Islet precursor cell (in vitro differentiated cells): ENCODE measurements at places on chromosomes 3 and 15.

DNA sequence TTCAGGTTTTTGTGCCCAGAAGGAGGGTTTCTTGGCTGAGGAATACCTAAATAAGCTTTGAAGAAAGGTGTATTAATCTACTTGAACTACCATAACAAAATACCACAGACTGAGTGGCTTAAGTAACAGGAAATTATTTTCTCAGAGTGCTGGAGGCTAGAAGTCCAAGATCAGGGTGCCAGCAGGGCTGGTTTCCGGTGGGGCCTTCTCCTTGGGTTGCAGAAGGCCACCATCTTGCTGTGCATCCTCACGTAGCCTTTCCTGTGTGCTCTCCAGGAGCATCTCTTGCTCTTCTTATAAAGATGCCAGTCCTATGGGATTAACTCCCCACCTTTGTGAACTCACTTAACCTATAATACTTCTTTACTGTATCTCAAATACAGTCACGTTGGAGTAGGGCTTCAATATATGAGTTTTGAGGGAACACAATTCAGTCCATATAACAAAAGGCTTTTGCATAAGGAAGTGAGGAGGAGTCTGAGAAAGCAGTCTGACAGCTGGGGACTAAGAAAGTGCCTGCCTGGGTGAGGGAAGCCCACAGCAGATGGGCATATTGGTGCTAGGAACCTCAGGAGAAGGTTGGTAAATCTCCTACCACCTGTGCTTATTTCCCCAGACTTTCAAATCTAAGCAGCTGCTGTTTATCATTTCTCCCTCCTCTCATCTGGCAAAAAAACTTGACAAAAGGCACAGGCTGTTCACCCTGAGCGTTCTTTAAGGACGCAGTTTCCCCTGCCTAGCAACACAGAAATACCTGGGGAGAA, 89.6 kb upstream of the CBLB start:
- no peak for DNase-seq

DNA sequence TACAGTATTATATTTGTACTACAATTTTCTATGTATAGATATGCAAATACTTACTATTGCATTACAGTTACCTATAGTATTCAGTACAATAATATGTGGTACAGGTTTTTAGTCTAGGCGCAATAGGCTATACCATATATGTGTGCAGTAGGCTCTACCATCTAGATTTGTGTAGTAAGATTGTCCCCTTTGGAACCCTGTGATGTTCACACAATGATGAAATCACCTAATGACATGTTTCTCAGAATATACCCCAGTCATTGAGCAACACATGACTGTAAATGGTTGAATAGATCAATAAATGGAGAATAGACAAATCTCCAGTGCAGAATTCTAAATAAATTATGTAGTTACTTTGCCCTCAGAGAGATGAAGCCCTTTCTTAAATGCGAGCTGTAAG, 17.6 kb upstream of the TMC3 start:
- DNase-seq, result no peak

- no peak for DNase-seq
Measured at GRCh38 chr15:59400103-59400813, 27.6 kb upstream of the MYO1E start.

GRCh38 chr3:57059411-57059810, 1.1 kb upstream of the SPATA12 start:
- DNase-seq, result peak; percentile 74

DNA sequence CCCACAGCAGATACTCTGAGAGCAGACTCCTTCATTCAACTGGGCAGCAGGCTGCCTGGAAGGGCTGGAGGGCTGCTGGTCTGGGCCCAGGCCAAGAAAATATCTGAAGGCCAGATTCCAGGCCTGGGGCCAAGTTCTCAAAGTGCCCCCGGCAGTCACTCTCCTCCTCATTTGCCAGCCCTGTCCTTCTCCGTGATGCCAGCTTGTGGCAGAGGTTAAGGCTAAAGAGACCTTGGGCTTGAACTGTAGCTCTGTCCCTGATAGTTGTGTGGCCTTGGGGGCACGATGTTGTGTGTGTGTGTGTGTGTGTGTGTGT, 39.0 kb downstream of the FAM3D start:
- no peak for DNase-seq

DNA sequence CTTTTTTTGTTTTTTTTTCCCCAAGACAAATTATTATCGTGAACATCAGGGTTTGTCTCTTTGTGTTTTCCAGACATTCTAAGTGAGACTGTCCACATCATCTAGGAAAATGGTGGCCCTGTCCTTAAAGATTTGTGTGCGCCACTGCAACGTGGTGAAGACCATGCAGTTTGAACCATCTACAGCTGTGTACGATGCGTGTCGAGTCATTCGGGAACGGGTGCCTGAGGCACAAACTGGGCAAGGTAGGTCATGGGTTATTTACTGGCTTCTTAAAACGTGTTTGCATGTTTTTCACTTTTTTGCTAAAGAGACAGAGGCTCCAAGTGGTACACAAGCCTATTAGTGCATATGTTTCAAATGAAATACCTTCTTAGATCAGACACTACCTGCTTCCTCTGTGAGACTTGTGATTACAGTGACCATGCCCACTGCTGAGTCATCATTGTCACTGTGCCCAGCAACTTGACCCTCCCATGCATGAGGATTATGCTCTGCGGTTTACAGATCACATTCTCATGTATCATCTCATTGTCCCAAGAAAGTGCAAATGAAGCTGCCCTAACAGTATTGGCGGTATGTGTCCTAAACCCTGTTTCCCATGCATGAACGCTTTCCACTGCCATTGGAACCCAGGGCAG, 395.2 kb upstream of the TPM1 start:
- no peak for DNase-seq

DNA sequence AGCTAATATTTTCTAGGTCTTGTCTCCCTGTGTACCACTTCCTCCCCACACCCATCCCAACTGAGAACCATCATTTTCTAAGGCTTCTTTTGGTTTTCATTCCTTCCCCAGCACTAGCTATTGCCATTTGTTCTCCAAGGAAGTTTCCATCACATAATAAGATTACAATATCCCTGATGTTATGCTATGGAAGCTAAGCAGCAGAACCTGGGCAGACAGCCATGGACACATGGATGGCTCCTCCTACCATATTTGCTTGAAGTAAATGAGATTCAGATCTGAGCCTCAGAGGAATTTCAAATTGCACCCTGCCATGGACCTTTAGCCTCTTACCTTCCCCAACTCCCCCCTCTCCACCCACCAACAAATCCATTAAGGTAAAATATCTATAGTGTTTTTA, 31.5 kb downstream of the GASK1A start:
- DNase-seq, result no peak

DNA sequence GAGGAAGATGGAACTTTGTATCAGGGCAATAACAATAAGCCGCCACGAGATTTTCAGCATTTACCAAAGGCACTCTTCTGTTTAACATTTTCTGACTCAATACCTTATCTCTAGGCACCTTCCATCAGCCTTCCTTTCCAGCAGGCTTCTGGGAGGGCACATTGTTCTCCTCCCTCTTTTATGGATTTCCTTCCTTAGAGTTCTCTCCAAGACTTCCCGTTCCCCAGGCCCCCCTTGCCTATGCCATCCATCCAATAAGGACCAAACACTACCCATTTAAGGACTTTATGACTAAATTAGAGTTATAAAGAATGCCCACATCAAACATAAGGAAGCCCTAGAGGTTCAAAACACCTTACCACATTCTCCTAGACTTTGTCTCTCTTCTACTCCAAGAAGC, 71.0 kb upstream of the ACP3 start:
- no peak for DNase-seq

DNA sequence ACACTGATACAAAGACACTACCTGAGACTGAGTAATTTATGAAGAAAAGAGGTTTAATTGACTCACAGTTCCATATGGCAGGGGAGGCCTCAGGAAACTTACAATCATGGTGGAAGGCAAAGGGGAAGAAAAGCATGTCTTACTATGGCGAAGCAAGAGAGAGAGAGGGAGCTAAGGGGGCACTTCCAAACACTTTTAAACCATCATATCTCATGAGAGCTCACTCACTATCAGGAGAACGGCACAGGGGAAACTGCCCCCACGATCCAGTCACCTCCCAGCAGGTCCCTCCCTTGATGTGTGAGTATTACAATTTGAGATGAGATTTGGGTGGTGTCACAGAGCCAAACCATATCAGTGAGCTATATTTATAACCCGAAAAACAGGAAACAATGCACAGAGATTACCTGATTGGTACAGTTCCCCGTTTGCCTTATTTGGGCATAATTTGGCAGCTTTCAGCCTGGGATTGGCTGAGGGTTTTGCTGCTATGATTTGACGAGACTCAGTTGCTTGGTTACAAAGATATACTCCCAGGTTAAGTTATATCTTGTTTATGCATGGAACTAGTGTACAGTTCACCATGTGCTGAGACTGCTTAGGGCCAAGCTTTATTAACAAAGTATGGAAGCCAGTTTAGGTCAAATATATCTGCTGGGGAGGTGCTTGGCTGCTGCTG, 184.2 kb downstream of the NR2F2 start:
- DNase-seq, result no peak

- DNase-seq, result no peak
Measured at GRCh38 chr15:89976246-89976600, 24.9 kb upstream of the ZNF710 start.

DNA sequence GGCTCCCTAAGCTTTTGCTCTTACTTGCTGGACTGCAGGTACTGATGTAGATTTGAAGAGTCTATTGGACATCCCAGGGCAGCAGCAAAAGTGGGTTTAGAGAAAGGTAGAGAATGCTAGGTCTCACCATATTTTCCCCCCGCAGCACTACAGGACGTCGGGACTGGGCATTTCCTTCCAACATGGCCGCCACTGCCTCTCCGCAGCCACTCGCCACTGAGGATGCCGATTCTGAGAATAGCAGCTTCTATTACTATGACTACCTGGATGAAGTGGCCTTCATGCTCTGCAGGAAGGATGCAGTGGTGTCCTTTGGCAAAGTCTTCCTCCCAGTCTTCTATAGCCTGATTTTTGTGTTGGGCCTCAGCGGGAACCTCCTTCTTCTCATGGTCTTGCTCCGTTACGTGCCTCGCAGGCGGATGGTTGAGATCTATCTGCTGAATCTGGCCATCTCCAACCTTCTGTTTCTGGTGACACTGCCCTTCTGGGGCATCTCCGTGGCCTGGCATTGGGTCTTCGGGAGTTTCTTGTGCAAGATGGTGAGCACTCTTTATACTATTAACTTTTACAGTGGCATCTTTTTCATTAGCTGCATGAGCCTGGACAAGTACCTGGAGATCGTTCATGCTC, 11.2 kb downstream of the CYP8B1 start:
- DNase-seq, result peak; percentile 20

DNA sequence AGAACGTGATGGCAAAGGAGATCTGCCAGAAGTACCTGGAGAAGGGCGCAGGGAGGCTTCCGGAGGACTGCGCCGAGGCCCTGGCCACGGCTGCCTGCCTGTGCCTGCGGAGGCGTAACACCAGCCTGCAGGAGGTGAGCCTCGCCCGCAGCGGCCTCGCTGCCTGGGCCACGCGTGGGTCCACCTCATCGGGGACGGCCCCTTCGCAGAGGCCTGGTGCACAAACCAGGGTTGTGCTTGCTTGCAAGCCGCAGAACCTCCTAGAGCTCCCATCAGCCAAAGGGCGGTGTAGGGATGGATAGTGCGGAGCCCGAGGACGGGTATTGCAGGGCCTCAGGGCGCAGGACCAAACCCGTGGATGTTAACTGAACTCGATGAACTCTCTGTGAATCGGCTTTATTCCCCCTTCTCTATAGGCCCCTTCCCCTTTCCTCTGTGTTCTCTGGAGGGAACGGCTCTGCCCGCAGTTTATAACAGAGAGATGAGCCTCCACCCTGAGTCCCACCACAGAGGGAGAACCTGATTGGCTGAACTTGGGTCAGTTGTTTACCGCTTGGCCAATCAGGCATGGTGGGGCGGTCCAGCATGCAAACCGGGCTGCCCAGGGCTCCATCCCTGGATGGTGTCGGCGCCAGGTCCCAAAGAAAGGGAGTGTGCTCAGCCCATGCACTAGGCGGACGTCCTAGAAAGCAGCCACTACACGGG, 13.6 kb upstream of the TATDN2 start:
- DNase-seq, result no peak

- DNase-seq, result peak; percentile 77
Measured at GRCh38 chr15:80844011-80844732, 65.0 kb downstream of the CEMIP start.

DNA sequence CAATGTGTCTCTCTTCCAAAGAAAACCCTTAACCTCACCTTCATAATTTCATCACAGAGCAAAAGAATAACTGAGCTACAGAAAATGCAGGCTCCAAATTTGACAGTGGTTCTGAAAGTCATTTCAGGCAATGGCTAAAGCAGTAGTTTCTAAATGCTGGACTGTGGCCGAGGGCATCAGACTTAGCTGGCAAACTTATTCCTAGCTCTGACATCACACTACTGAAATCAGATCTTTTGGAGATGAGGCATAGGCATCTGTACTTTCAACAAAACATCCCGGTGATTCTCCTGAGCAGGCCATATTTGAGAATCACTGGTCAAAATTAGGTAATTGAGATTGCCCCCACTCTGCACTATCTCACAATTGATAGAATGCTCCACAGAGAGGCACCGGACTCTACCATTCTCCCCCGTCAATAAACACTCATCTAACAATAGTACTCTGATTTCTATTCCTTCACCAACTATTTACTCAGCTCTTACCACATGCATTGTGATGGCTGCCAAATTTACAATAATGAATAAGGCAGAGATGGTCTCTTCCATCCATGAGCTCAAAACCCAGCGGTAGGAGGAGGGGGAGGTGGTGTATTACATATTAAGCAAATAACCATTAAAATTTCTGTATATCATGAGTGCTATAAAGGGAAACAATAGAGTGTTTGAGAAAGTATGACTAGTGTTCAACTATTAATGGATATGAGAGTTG, 57.3 kb upstream of the SPRED1 start:
- no peak for DNase-seq

GRCh38 chr3:79521221-79521848, 246.5 kb downstream of the ROBO1 start:
- DNase-seq, result no peak

- no peak for DNase-seq
Measured at GRCh38 chr15:88645171-88646087, 6.6 kb downstream of the ISG20 start.

DNA sequence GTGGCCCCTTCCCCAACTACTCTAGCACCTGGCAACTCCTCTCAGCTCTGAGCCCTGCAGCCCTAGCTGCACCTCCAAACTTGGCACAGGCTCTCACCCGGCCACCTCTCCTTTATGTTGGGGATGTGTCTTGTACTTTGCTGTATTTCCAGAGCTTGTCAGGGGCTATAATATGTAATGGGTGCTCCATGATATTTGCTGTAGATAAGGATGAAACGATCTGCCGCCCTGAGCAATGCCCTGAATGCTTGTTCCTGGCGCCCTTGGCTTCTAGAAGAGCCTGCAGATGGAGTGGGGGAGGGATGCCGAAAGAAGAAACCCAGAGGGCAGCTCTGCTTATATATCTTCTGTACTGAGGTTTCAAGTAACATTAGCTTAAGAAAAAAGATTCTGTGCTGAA, 35.9 kb upstream of the ZBTB38 start:
- DNase-seq, result no peak

GRCh38 chr3:99071096-99071495, 169.6 kb upstream of the DCBLD2 start:
- DNase-seq, result no peak
